ENCODE measurements at places on chromosomes 3 and 15. TPM values are rescaled to one million over a fixed set of nuclear protein-coding genes. Genes with fewer than 3 reads are reported as not detected.

The FLNB gene
- 16.4 TPM for total RNA-seq

The CFAP20DC gene
- 0.38 TPM for total RNA-seq

The FANCD2OS gene
- not detected for total RNA-seq

The CCK gene
- total RNA-seq = not detected

The CPN2 gene
- 0.08 TPM for total RNA-seq

The DCP1A gene
- total RNA-seq = 53.6 TPM

The ECE2 gene
- not detected for total RNA-seq

The REC114 gene
- total RNA-seq = not detected

The CAMKV gene
- total RNA-seq = 1.7 TPM

The CNTN4 gene
- total RNA-seq = not detected

The TSEN2 gene
- 38.8 TPM for total RNA-seq

The ADAM10 gene
- 60.2 TPM for total RNA-seq

The WNT5A gene
- 0.41 TPM for total RNA-seq

The PROK2 gene
- total RNA-seq = 1.1 TPM

The CYP8B1 gene
- total RNA-seq = 0.10 TPM

DNA sequence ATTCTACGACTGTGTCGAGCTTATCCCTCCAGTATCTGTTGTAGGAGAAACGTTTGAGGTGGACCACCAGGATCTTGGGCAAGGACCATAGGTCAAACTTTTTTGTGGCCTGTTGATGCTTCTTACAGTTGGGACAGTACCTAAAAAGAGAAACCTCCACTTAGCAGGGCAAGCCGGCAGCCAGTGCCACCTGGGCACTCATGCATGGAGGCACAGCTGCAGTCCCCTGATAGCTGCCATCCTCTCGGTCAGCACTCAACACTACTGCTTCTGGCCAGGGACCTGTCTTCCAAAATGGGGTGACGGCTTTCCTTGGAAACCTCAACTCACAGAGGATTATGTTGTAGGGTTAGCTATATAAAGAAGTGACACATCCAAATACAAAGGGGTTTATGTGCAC, 7.0 kb upstream of the C3orf62 start:
- no peak for DNase-seq

DNA sequence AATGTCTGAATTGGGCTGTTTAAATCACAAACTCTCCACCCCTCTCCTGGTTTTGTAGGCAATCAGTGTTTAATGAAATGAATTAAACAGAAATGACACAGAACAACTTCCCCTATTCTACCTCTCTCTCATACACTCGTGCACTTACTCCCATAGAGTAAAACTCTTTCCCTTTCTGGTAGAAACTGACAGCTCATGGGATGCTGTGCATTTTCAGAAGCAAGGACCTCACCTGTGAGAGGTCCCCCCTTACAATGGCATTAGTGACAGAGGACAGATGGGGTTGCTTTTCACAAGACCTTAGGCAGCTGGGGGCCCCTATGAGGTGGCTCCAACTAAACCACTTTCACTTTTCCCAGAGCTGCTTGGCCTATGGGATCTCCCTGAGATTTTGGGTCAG, 31.9 kb downstream of the PARP16 start:
- DNase-seq = no peak

DNA sequence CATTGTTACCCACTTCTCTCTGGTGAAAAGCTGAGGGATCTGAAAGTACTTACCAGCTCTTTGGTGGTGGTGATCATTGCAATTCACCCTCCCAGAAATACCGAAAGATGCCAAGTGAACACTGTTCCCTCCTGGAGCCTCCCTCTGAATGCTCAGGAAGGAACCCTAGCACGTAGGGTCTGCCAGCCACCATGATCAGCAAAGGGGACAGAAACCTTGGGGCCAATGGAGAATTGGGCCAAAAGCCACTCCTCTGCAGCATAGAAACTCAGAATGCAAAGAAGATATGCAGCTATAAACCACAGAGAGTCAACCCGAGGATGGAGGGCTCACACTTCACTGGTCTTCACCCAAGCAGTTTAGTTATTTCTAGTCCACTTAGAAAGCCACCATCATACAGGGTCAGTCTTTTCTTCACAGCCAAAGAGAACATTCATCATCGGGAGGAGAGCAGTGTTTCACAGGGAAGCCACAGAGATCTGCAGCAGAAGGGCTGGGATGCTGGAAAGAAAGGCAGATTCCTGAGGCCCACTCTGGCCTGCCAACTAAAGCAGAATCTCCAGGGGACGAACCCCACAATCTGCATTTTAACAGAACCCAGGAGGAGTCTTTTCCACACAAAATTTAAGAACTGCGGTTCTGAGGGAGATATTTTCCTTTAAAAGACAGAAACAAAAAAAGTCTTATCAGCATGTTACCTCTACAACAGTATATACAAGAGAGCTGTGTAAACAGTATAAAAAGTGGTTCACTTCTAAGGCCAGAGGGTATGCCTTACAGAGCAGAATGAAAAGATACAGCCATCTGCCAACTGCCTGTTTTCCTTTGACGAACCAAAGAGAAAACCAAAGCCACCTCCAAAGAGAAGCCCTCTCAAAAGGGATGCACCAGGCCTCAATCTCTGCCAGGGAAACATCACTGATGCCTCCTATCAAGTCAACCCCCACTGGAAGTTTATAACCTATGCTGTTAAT, 11.3 kb downstream of the TBC1D2B start:
- no peak for DNase-seq

GRCh38 chr3:52099001-52099401, 42.6 kb upstream of the DUSP7 start:
- no peak for DNase-seq

DNA sequence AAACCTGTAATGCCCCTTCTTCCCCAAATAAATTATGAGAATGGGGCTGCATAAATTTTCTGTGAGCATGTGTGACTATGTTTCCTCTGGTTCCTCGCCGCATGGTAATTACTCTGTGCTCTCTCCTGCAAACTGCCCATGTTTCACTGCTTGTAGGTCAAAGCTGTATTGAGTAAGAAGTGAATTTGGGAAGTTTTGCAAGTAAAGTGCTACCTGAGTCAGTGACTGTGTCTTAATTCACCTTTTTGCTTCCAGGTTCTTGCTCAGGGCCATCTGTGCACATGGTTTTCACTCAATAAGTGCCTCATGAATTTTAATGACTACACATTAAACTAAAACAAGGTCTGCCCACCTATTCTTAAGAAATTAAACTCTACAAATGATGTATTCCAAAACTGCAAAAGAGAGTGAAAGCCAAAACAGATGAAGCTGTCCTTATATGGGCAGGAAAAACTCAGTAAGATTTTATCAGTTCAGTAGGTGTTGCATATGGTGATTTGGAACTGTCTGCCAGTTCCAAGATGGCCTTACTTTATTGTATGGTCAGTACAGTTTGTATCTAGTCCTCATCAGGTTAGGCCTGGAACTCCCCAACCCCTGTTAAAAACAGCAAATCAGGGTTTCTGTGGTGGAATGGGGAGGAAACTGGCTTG, 100.0 kb downstream of the LPP start:
- no peak for DNase-seq

GRCh38 chr15:25243800-25244097, 195.1 kb downstream of the UBE3A start:
- DNase-seq = peak; percentile 1

DNA sequence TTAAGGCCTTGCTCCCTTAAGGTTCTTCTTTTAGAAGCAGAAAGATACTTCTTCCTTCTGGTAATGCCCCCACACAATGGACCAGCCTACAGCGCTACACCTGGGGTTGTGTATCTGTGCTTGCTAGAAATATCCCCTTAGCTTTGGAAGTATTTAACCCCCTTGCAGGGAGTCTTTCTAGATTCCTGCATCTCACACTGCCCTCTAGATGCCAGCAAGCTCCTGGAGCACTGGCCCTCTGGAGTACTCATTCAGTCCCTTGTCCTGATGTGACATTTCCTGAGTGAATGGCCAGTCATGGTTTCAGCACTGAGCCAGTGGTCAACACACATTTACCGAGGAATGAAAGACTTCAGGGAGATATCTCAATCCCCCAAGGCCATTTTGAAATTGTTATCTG, 30.4 kb upstream of the RBP2 start:
- no peak for DNase-seq

GRCh38 chr3:61820306-61820992, 259.1 kb downstream of the PTPRG start:
- no peak for DNase-seq

GRCh38 chr15:92687746-92688145, 32.2 kb upstream of the FAM174B start:
- no peak for DNase-seq

DNA sequence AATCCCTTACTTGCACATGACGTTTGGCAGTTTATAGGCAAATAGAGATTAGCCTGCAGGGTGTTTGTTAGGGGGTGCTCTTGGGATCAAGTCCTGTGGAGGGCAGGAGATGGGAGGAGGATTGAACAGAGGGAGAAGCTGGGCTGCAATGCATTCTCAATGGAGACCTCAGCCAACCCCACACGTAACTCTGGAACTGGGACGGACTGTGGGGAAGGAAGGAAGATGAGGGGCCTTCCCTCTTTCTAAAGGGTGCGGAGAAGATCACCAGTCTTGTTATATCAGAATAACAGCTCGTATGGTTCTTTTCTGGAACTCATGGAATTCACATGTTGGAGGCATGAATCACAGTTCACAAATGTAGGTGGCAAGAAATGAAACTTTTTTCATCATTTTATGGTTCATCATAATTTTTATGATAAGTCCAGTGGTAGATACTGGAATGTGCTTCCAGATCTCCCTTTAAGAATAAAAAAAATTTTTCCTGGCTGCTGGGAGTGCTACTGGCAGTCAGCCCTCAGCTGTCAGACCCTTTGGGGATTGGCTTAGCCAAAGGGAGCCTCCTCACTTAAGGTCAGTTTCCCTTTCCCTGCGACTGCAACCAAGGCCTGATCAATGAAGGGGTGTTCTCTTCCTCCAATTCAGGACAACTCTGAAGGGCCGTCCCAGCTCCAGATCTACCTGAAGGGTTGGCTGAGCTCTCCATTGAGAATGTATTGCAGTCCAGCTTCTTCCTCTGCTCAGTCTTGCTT, 20.5 kb upstream of the LYZL4 start:
- no peak for DNase-seq

DNA sequence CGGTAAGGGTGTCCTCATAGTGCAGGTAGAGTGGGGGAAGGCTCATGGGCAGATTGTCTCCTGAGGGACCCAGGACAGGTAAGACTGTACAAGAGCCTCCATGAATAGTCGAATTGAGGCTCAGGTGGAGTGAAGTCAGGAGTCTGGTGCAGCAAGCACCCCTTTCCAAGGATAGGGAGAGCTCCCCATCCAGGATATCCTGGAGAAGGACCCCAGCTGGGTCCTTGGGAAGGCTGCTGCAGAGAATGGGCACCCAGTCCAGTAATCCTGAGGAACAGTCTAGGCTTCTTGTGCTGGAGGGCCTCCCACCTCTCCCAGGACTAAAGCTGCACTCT, 592 bp downstream of the DUOXA2 start:
- no peak for DNase-seq

- DNase-seq = no peak
Observed at GRCh38 chr3:105513886-105514285, 147.2 kb downstream of the ALCAM start.

- DNase-seq = no peak
Observed at GRCh38 chr3:188938999-188939398, 232.8 kb upstream of the TPRG1 start.

- no peak for DNase-seq
Observed at GRCh38 chr3:169199283-169199682, 464.2 kb downstream of the MECOM start.

GRCh38 chr3:138842483-138843188, 7.9 kb upstream of the PIK3CB start:
- no peak for DNase-seq

DNA sequence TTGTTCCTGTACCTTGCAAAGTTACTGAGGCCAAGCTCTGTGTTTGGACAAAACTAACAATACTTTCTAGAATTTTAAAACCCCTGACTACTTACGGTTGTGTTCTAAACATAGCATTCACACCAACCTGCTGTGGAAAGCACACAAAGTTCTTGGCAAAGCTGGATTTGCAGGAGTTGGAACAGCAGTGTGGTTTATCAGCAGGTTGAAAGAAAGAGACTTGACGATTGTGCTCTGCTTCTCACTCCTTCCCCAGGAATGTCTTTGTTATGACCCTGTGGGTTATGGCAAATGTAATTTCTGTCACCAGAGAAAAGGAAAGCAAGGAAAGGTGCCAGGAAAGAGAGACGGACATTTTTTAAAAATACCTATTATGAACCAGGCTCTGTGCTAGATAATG, 165.5 kb upstream of the TGFBR2 start:
- DNase-seq = no peak

DNA sequence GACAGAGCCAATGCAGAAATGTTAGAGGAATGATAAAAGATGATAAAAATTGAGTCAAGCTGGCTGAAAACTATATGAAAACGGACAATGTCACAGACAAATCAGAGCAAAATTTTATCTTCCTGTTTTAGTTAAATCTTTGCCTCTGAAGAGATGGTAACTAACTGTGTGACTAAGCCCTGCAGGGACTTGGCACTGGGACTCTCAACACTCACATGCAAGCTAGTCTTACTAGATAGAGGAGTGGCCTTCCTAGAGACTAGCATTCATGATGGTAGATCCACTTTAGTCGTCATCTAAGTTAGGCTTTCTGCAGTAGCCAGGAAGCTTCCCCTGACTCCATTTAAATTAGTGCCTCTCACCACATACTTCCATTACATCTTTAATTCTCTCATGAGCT, 4.1 kb downstream of the CCDC191 start:
- no peak for DNase-seq

DNA sequence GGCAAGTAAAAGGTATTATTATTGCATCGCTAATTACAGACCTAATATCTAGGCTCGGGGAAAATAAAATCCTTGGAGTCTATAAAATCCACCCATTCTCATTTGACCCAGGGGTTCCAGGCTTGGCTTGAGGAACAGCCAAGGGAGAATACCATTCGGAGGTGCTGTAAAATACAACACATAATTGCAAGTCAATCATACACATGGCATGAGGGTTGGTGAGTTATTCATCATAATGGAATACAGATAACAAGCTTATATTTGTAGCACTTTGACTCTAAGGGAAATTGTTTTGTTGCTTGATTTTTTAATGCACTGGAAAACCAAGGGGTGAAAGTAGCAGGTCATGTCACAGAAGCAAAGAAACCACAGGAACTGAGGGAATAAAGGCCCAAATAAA, 16.8 kb upstream of the DIS3L start:
- DNase-seq = no peak
